ENCODE measurements at places on chromosomes 11 and 22.
A peak's percentile ranks its signal among the peaks of the same experiment; 100 is the strongest.

DNA sequence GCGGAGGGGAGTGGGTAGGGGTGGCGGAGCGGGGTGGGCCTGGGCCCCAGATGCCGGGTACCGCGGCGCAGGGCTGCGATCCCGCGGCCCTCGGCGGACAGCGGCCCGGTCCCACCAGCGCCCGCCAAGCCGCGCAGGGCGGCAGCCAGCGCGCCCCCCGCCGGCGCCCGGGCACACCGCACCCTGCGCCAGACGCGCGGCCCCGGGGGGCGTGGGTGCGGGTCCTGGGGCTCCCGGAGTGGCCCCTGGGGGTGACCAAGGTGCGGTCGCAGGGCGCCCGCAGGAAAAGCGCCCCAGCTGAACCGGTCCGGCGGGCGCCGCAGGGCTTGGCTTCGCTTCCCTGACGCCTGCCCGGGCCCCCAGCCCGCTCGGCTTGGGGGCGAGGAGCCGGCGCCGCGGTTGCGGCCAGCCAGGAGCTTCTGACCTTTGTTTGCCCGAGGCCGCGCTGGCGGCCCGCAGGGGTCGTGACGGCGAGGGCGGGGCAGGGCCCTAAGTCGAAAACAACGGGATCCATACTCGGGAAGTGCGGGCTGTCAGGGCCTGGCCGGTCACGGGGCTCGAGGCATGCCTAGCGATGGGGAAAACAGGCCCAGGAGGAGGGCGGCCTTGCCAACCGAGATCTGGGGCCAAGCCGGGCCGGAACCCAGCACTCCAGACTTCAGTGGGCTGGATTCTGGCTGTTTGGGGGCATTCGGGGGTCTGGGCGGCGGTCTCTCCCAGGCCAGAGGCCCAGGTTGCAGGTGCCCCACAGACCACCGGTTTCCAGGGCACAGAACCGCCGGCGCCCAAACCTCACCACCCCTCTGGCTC, 581 bp upstream of the AP5B1 start:
- DNase-seq, result no peak

DNA sequence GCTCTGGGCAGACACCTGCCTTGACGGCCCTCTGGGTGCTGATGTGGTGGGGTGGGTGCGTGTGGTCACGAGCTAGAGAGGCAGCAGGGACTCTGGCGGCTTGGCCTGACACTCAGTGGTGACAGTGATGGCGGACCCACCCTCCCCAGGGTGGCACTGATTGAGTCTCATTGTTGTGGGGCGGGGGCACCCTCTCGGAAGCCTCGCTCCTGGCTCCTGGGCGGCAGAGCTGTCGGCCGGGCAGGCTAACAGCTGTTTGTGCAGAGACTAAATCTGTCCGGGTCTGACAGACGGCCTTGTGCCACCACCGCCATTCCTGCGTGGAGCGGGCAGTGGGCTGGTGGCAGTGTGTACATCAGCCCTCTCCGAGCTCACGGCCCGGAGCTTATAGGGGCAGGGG, 15.6 kb downstream of the FLRT1 start:
- DNase-seq, result no peak

DNA sequence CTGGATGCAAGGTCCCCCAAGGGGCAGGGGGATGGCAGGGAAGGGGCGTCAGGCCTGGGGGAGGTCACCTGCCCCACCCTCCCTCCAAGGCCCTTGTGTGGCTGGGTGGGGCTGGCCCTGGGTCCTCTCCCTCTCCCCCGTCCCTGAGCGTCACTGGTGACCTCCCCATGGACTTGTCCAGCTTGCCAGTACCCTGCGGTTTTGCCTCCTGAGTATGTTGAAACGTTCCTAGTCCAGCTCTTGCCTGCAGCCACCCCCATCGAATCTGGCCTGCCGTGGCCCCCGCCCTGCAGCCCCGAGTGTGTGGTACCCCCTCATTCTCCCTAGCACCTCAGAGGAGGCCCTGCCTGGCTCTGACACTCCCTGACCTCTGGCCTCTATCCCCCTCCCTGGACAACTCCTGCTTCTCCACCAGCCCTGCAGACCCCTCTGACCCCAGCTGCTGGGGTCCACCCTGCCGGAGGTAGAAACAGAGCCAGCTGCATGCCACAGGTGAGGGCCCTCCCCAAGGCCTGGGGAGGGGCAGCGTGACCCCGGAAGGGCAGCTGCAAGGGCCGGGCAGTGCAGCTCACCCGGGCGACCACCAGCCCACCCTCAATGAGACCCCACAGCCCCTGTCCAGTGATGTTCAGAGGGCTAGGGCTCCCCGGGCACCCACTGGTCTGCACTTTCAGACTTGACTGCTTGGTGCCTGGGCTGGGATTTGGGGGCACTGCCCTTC, 4.1 kb upstream of the MUC6 start:
- DNase-seq, result no peak

- no peak for DNase-seq
Measured at GRCh38 chr22:27238935-27239510, 562.5 kb downstream of the MN1 start.

- no peak for DNase-seq
Measured at GRCh38 chr11:24828938-24829605, 332.2 kb downstream of the LUZP2 start.

- DNase-seq, result no peak
Measured at GRCh38 chr11:16925561-16926065, 88.6 kb downstream of the PLEKHA7 start.

- DNase-seq, result no peak
Measured at GRCh38 chr11:85307366-85307765, 319.8 kb downstream of the DLG2 start.

GRCh38 chr11:96049426-96049825, 125.5 kb upstream of the MTMR2 start:
- no peak for DNase-seq

DNA sequence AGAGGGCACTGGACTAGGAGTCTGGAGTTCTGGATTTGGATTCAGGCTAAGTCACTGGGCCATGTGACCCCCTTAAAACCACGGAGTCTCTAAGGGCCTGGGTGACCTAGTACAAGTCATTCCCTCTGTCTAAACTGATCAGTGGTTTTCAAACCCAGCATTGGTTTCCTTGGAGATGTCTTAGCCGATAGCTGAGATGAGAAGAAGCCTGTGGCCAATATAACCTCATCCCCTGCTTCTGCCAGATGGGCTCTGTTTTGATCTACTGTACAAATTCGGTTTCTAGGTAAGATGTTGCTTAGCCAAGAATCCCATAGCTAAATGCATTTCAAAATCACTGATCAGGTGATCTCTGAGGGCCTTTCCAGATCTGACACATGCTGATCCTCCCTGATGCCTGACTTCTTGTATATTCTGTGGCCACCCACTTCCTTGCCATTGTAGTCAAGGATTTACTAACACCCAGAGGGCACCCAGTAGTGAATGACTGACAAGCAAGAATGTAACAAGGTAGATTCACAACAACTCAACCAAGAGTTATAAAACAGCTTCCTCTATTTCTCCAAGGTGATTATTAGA, 53.1 kb downstream of the GALNT18 start:
- no peak for DNase-seq

DNA sequence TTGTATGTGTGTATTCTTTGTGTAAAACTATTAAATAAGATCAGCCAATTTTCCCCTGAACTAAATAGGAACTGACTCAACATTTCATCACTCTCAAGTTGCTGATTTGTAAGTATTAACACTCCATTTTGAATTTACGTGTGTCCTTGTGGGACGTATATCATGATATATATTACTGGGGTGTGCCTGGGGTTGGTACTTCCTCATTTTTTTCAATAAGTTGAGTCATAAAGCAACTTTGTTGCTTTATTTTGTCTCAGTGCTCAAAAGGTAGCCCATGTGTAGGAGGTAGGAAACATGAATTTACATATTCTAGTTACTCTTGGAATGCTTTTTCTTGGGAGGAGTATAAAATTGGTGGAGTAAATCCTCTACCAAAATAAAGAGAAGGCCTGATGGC, 193.9 kb upstream of the RAG2 start:
- DNase-seq, result no peak

DNA sequence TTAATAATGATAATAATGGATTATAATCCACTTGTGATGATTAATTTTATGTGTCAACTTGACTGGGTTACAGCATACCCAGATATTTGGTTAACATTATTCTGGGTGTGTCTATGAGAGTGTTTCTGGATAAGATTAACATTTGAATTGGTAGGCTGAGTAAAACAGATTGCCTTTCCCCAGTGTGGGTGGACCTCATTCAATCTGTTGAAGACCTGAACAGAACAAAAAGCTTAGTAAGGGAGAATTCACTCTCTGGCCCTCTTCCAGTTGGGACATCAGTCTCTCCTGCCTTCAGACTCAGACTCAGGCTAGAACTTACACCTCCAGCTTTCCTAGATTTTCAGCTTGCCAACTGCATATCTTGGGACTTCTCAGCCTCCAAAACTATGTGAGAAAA, 37.3 kb upstream of the RRAS2 start:
- DNase-seq, result no peak

DNA sequence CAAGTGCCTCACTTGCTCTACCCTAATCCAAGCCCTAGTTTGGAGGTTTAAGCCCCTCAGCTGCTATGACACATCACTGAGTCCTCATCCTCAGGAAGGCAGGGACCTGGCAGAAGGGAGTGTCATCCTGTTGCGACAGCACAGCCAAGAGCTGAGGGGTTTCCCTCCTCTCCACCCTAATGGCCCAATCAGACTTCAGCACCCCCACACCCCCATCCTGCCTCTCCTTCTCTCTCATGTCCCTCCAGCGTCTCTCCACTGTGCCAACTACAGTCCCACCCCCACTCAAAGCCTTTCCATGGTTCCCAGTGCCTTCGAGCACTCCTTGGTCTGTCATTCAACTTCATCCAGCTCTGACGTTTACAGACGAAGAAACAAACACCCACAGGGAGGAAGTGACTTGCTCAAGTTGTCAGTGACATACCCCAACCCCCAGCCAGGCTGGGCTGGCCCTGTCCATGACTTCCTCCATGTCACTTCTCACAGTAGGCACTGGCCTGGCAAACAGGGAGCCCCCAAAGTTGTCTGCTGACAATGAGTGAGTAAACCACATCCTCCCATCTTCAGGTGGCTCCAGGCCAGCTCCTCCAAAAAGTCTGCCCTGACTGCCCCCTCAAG, 15.6 kb downstream of the ARAP1 start:
- peak; percentile 74 for DNase-seq

DNA sequence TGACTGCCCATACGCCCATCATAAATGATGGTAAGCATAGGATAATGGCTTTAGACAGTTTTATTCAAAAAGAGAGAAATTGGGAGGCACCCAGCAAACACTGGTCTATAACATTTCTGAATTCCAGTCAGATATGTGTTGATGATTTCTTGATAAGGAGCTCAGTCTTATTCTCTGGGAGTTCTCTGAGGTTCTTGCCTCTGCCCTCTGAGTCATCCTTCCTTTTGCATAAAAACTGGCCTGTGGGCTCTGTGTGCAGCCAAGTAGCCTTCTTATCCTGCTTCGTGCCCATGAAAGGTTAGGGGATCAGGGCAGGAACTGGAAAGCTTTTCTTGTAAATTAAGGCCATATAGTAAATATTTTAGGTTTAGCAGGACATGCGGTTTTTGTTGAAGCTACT, 48.9 kb downstream of the FAR1 start:
- DNase-seq, result no peak

DNA sequence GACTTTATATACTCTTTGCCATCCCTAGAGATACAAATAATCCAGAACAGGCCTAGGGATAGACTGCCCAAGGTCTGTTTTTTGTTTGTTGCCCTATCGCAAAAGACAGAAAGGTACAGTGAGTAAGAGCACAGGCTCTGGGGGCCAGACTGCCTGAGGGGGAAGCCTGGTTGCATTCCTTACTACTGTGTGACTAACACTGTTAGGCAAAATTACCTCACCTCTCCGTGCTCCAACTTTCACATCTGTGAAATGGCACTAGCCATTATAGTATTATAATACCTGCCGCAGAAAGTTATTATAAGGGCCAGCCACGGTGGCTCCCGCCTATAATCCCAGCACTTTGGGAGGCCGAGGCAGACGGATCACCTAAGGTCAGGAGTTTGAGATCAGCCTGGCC, 14.5 kb downstream of the SLC35F2 start:
- no peak for DNase-seq

- no peak for DNase-seq
Measured at GRCh38 chr22:47203554-47203991, 441.1 kb downstream of the TBC1D22A start.

DNA sequence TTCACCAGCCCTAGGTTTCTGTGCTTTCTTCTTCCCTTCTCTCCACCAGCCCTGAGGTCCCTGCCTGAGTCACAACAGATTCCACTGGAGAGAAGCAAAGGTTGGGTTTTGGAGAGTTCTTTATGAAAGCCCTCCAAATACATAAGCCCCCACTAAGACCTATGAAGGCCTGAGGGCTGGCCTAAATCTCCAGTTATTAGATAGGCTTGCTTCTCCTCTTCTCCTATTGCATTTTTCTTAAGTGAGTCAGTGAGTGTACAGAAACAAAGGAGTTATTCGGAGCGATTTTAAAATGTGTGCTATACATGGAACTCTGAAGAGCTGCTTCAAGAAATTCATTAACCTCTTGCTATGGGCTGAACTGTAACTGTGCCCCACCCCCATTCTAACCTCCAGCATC, 1057.3 kb downstream of the OPCML start:
- no peak for DNase-seq

- DNase-seq, result no peak
Measured at GRCh38 chr11:126791446-126791845, 209.1 kb downstream of the KIRREL3 start.

DNA sequence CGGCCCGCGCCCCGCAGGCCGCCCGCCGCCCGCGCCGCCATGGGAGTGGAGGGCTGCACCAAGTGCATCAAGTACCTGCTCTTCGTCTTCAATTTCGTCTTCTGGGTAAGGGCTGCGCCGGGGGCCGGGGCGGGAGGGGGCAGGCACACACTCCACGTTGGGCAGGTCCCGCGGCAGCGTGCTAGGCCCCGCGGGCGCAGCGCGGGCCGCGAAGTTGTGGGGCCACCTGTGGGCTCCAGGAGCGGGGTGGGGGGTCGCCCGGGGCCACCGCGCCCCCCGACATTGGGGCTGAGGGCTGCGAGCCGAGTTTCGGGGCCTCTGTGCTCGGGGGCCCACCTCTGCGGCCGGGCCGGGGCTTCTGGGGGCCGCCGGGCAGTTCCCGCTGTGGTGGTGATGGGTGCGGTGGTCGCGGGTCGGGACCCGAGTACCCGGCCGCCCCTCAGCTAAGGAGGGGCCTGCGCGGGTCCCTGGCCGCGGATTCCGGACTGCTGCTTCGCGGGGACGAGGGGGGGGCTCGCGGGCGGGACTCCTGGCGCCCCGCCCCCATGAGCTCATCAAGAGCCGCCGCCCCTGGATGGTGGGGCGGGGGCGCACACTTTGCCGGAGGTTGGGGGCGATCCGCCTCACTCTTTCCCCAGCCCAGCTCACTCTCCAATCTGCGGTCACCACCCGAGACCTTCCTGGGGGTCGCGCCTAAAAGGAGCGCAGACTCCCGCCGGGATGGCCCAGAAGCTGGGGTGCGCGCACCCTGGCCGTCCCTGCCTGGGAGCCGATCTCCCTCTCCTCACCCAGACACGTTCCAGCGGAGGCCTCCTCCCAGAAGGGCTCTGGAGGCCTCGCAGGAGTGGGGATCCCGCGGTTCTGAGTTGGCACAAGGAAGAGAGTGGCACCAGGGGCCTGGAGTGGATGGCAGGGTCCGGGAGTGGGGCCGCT, 667 bp downstream of the CD81 start:
- DNase-seq, result peak; percentile 33

Data from CD4-positive, alpha-beta T cell treated with Interleukin-4 for 4 hours (primary cell).